ENCODE measurements at places on chromosomes 2 and 18.
A peak's percentile ranks its signal among the peaks of the same experiment; 100 is the strongest.

DNA sequence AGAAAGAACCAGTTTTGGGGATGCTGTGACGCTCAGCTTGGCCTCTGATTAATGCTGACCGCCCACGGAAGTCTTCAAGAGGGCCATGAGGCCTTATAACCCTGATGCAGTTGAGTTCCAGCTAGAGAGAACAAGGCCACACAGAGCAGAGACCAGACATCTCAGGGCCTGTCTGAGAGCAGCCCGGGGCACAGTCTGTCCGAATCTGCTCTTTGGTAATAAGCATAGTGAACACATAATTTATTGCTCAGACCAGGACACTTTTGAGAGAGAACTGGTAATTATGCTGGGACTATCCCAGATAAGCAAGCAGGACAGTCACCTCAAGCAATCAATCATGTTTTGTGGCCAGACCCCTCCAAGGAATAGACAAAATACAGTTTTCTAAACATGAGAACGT is 68.5 kb downstream of the STPG4 start:
- no peak for DNase-seq

DNA sequence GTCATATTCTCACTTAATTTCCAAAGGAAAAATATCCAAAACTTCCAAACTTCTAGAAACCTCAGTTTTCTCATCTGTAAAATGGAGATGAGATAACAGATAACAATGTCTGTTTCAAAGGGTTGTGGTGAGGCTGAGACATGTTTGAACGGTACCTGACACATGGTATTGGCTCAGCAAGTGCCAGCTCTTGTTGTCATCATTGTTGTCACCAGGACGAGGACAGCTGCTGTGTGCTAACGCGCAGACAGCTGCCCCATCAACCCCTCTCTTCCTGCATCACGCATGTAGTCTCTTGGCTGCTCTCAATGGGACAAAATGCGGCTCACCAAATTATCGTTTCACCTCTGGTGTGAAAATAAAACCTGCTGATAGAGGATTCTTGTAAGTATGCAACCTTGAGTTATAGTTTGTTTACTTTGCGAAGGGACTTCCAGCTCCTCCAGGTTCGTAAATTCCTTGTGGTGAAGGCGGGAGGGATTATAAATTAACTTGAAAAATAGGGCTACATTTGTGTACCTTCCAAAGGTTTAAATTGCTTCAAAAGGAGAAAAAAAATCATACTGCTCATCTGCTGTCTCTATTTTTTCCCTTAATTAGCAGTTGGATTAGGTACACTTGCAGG is 605.4 kb downstream of the BCL11A start:
- no peak for DNase-seq

DNA sequence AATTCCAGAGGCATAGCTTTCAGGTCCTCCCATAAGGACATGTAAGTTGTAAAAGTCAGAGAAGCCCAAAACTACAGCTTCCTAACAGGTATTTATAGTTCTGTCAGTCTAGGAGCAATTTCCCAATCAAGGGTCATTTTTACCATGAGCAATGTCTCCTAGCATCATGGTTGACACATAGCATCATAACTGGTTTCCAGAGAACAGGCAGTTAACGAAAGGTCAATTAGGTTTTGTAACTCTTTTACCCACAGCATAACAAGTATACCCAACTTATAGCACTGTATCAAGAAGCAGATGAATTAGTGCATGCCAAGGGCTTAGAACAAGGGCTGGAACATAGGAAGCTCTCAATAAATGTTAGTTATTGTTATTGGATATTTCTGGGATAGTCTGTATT is 110.1 kb downstream of the MREG start:
- no peak for DNase-seq

DNA sequence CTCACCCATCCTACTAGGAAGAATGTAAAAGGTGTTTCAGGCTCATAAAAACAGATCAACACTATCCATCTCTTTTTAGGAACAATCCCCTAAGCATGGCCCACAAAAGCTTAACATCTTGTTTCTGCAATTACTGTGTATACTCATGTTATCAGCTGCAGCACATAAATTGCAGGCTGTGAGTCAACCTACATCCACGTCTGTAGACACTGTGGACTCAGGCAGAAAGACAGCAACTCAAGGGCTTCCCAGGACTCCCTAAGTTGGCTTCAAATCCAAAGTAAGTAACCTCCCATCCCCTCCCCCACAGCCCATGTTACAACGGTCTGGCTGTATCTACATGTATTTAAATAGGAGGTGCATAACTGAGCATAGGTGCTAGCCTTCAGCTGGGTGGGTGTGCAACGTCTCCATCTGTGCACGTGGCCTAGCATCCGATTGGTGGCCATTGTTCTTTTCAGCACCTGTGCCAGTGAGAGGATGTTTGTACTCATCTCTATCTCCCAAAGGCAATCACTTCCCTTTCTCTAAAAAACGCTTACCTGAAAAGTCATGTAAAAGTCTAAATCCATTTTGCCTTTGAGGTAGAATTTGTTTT is 30.1 kb downstream of the UXS1 start:
- DNase-seq, result no peak

GRCh38 chr2:85303780-85304531 is 23.8 kb downstream of the TGOLN2 start:
- no peak for DNase-seq

DNA sequence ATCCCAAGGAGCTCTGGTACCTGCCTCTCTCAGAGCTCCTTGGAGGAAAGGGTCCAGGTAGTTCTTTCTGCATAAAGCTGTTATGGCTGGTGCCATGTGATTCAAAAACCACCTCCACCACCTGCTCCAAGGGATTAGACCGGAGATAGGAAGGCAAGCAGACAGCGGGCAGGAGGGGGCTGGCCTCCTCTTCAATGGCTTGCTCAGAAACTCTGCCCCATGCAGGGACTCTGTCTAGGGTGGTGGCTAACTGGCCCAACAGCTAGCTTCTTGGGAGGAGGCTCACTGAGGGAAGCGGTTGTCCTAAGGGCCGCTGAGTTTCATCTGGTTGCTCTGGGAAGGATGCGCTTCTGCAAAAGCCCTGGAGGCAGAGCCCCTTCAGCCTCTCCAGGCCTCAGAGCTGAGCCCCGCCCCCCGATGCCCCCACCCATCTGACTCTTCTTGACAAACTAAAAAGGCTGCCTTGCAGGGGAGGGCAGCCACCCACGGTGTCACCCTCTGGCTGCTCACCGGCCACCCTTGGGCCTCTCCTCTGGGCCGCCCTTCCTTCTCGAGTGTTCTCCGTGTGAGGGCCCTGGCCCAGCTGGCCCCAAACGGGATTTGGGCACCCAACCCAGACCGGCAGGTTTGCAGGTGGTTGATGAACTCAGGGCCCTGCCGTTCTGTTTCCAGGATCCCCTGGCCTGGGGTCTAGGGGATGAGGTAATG is 90.2 kb downstream of the MCFD2 start:
- DNase-seq, result no peak

GRCh38 chr2:20411361-20411894 is 35.4 kb upstream of the RHOB start:
- peak; percentile 10 for DNase-seq

DNA sequence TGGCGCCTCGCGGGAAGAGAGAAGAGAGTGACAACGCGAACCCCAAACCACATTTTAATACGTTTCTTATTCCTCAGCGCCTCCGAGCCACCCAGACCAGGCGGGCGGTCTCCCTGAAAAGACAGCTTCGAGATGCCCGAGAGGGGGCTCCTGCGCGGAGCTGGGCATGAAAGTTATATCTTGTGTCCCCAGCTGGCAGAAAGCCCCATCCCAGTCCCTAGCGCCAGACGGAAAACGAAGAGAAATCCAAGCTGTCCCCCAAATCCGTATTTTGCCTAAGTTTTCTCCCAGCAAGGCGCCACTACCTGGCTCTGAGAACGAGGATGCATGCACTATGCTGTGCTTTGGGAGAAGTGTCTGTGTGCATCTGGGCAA is 797 bp downstream of the NXPH2 start:
- DNase-seq, result no peak

DNA sequence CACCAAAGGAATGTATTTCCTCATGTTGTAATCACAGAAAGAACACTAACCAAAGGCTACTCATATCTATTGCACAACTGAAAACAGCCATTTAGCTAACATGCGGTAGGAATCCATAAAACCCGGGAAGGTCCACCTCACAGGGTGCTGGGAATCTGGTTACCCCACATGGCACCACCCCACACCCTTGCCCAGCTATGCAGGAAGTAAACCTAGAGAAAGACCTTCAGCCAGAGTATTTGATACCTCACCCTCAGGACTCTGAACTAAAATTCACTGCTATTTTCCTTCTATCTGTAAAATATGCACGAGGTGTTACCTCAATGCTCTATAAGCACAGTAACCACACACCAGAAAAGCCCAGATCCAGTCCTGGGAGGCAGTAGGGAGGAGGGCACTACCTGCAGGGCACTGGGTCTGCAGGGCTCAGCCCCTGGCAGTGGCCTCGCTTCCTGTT is 45.8 kb downstream of the PTPN2 start:
- DNase-seq, result no peak

DNA sequence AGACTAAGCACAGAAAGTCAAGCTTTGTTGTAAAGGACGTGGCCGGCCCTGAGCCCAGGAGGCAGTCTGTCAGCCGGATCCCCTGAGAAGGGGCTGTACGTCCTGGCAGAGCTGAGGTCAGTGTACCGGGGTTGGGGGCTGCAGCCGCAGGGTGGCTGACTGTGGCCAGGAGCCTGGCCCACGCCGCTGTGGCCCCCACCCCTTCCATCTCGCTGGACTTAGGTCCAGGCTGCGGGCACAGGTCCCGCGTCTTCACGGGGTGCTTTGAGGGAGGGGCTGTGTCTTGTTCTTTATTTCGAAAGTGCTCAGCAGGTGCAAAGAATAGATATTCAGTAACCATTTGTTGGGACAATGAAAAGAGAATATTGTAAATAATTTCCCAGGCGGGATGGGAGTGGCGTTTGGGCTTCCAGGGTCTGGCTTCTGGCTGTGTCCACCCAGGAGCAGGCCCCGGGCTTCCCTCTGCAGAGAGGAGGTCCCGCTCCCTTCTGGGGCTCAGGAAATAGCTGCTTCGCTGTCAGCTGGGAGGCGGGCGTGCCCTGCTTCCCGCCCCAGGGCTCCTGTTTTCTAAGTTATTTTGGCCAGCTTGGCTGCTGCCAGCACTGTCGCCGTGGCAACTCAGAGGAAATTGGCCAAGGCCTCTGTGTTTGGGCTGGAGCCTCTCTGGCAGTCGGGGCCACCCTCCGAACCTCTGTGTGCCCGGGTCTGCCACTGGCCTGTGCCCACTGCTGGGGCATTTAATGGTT is 7.4 kb downstream of the NFATC1 start:
- no peak for DNase-seq

DNA sequence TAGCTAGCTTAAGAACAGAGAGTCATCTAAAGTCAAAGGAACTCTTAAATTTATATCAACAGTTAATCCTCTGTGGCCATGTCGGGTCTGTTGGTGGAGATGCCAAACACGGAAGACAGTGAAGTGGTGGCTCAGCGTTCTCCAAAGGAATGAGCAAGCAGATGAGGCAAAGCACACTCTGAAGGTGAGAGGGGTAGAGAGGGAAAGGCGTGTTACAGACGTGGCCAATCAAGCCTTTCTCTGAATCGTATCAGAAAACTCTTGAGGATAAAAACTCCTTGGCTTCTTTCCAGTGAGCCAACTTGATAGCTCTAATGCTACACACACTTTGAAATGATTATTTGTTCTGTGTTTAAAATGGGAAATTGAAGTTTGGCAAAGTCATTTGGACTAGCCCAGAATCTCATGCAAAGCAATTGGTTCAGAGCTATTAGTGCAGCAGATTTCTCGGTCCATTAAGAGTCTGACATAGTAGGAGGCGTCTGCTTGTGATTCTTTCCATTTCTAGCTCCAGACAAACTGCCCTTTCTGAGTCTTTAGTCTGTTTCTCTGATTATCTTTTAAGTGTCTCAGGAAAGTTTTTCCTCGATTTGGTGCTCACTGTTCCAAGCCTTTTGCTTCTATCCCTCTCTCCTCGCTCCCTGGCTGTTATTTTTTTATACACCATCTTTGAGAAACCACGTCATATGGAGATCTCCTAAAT is 57.5 kb upstream of the CPO start:
- DNase-seq, result no peak

GRCh38 chr2:232623768-232624765 is 9.3 kb upstream of the EFHD1 start:
- peak; percentile 91 for DNase-seq
